ENCODE measurements at places on chromosomes 1 and 21. TPM values are rescaled to one million over a fixed set of nuclear protein-coding genes. Genes with fewer than 3 reads are reported as not detected.

GJB5 gene
- not detected for total RNA-seq

OLIG2 gene
- total RNA-seq = 14.4 TPM

SYNC gene
- 2.4 TPM for total RNA-seq

GRCh38 chr1:210260096-210260495 is 27.5 kb downstream of the SERTAD4 start:
- DNase-seq = no peak

DNA sequence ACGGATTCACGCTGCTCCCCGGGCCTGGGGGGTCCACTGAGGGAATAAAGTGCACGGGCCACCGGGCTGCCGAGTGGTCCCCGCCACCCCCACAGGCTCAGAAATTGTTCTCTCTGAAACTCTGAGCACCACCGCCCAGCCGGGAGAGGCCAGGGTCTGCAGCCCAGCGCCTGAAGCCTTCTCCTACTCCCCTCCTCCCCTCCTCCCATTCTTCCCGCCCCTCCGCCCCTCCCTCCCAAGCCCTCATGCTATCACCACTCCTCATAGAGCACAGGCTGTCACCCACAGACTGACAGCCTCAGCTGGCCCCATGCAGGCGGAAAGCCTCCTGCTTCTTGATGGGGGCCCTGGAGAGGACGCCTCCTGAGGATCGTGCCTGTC is 707 bp upstream of the GPR153 start:
- DNase-seq = no peak

- no peak for DNase-seq
Measured at GRCh38 chr1:36880155-36881067, 153.9 kb downstream of the GRIK3 start.

DNA sequence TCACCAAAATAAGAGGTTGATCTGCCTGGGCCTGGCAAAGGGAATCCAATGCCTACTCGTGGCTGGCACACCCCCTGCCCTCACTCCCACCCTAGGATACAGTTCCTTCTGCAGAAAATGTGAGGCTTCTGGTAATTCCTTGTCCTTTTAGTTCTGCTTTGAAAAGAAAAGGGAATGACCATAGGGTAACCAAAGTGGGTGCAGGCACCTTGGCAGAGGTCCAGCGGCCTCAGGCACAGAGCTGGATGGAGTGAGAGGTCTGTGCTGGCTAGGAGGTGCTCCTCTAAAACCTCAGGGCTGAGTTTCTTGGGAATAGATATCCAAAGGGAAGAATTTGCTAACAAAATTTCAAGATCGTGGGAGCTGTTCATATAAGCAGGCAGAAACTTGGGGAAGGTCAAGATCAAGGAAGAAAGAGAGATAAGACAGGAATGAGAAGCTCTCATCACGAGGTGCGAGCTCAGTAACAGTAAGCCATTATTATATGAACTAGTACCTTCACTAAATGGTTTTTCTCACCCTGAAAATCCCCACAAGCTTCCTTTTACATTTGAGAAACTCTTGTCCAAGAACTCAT is 293.1 kb upstream of the LYPLAL1 start:
- DNase-seq = no peak

DNA sequence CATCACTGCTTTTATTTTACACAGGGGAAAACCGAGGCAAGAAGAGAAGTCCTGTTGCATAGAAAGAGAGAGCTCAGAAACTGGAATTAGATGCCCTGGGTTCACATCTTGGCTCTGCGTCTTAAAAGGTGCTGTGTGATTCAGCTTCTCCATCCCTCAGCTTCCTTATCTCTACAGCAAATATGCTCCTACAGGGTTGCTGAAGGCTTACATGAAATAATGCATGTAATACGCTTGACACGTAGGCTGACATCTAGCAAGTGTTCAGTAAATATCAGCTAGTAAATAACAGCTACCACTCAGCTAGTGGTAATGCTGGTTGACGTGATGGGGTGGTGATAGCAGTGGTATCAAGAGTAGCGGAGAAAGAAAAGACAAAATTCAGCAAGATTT is 77.1 kb upstream of the CD55 start:
- no peak for DNase-seq

GRCh38 chr21:42748620-42749176 is 95.3 kb downstream of the PDE9A start:
- no peak for DNase-seq

DNA sequence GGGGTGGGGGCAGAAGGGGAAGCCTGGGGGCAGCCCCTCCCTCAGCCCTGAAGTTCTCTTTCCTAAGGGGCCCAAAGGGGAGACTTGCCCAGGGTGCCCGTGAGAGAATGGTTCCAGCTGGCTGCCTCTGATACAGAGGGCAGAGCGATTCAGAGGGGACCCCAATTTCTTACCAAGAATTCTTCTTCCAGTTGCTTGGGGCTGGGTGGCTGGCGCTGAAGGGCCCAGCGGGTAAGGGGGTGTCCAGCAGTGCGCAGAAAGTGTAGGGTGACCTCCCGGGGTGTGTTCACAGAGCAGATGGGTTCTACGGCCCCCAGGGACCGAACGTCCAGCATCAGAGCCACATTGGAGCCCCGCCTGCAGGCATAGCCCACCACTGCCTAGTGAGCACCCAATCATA is 2.5 kb downstream of the PTPN7 start:
- no peak for DNase-seq
